Left lung (tissue), 14 donors: ENCODE measurements at places on chromosomes 1 and 21.

- DNase-seq, result no peak
These were observed 46.2 kb upstream of the CLDN14 start for GRCh38 chr21:36526104-36526503.

- DNase-seq, result no peak
These were observed 36.6 kb downstream of the RABIF start for GRCh38 chr1:202852163-202852904.

- DNase-seq, result peak; percentile 51
These were observed 628.2 kb downstream of the USP25 start for GRCh38 chr21:16357994-16358393.

DNA sequence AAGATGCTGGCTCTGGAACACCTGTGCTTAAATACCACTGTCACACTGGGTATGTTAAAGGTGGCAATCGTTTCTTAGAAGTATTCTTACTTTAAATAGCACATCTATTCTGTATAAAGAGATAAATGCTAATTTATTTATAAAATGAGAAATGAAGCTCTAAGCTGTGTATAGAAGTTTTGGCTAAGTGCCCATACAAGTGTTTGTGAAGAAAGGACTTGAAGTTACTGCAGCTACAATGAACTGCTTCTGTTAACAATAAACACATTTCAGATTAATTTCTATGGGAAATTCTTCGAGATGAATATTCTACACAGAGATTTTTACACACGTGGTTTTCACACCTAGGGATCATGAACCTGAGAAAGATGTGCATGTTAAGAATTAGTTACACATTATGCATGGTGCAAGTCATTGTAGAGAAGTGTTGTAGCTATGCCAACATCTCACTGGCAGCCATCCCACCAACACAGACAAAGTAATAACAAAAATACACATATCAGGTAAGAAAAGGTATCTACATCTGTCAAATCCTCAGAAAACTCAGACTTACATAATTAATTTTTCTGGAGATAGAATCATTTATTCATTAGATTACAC is 16.2 kb downstream of the COL24A1 start:
- DNase-seq, result no peak

DNA sequence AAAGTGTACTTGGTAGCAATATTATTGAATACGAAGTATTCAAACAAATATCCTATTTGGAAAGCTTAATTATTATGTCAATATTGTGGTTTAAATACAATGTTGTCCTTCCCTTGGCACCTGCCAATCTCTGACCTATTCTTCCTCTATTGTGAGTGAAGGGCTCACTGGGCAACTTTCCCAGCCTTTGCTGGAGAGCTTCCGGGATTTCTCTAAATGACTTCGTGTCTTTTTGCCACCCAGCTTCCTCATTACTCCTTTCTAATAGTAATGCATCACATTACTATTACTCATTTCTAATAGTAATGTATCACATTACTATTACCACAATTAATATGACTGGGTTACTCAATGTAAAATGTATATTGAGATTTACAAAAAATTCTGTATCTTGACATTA is 880.6 kb downstream of the BRINP3 start:
- DNase-seq, result no peak

DNA sequence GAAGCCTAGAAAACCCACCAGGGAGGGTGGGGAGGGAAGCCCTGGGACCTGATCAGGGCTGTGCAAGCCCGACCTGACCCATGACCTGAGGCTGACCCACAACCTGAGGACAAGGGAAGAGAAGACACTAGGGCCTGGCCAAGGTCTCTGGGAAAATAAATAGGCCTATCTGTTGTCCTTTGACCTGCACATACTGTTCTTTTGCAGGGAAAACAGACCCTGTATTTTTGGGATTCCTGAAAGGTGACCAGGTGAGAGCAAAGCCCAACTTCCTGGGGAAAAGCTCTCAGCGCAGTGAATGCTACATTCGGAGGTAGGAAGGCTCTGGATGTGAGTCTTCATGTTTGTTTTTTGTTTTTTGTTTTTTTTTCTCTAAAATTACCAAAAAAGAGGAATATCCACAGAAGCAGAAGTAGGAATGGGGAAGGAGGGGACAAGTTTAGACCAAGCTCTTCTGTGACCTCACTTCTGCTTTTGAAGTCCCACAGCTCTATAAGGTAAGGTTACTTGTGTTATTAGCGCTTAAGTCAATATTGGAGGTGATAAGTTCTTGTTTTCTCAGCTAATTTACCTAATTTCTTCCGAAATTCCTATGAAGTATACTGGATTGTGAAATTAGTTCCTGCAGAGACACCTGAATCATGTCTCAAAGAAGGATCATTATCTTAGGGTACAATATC is 26.2 kb upstream of the LYST start:
- DNase-seq, result no peak

- DNase-seq, result no peak
These were observed 70.2 kb upstream of the S1PR1 start for GRCh38 chr1:101166583-101167120.

DNA sequence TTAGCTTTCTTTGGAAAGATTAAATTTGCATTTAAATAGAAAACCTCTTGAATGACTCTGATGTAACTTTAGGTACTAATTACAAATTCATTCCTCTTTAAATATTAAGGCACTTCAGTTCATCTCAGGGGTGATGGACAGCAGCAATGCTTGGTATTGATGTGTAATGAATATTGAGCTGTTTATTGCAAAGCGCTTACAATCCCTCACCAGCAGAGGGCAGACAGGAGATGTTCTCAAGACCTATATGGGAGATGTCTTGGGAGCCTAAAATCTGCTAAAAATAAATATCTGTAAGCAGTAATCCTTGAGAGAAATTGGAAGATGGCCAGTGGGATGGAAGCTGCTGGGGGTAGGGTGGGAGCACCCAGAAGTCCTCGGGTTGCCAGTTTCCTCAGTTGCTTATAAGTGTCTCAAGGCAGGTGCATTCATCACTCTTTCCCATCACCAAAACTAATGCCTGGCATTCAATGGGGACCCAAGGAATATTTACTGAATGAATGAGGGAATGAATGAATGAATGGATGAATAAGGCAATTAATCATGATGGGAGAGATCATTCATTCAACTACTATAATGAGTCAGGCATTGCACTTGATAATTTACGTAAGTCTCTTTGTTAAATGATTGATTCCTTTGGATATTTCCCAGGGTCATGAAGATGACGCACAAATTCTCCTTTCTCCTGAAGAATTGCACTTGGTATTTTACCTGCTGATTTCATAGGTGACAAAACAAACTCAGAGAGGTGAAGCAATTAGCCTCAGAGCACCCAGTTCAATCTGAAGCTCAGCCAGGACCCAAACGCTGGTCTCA is 2.3 kb downstream of the KLHDC8A start:
- DNase-seq, result peak; percentile 78

GRCh38 chr1:111911776-111912515 is 77.5 kb downstream of the KCND3 start:
- no peak for DNase-seq

GRCh38 chr1:206479183-206480125 is 9.2 kb downstream of the IKBKE start:
- peak; percentile 76 for DNase-seq

- DNase-seq, result no peak
These were observed 16.4 kb upstream of the KIAA0040 start for GRCh38 chr1:175208773-175209492.

DNA sequence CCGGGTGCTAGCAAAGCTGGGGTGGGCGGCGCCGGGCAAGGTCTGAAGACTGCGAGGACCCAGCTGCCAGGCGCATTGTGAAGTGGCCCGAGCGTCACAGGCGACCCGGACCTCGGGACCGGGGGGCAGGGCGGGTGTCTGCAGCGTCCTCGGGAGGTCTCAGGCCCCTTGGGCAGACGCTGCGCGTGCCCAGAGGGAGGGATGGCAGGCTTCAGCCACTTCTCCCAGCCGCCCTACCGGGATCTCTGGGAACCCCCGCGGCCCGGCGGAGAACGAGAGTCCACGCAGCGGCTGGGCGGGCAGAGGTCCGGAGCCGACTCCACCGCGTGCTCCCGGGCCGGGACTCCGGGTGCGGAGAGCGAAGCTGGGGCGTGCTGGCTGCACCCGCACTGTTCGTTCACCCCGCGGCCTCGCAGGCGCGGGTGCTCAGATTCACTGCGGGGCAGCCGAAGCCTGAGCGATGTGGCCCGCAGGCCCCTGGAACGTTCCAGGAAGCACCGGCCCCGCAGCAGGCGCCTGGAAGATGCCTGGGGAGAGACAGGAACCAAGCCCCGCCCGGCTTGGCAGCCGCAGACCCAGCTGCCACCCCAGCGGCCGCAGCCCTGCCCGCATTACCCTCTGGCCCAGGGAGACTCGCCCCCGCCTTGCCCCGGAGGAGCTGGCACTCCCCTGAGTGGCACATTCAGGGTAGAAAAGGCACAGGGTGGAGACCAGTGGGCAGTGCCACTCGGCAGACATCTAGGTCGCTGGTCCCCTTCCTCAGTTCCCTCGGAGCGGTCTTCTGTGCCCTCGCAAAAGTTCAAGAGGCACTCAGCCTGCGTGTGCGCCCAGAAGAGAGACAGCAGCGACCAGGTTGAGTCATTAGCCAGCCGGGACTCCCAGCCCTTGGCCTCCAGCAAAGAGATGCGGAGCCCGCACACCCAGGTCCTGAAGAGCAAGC is at the start of gene CCDC185:
Gene CCDC185 (plus strand): TSS at position 141 of the 940 bp plus-strand sequence. CDS start 61 bp downstream, at position 202.
- DNase-seq, result no peak

DNA sequence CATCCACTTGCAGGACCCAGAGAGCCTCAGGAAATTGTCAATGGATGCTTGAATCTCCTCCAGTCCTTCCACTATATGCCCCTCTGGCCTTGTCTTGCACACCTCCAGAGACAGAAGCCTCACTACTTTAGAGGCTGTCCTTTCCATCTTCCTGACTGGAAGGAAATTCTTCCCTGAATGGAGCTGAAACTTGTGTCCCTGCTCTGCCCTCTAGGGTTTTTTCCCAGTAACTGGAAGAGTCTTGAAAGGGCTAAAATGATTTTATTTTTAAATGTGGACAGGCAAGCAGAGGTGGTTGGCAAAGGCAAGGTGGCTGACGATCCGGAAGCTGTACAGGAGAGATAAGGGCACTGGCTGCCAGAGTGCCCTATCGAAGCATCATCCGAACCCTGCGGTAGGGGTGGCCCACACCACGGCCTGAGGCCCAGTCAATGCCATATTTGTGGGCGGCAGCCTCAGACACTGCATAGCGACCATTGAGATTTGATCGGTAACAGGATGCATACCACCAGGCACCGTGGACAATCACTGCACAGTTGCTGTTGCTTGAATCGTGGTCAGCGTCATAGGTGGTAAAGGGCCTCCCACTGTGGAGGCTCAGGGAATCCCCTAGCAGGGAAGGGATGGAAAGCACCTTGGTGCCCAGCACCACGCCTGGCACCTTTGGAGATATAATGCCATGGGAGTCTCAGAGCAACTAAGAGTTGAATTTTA is 2.3 kb upstream of the MAP3K6 start:
- DNase-seq, result no peak

- no peak for DNase-seq
These were observed 267.2 kb downstream of the ZNF648 start for GRCh38 chr1:181794332-181794731.

GRCh38 chr1:44417351-44418021 is 12.4 kb downstream of the RNF220 start:
- DNase-seq, result peak; percentile 91

GRCh38 chr1:71829346-71829745 is 453.0 kb downstream of the NEGR1 start:
- DNase-seq, result no peak

GRCh38 chr21:17693801-17694200 is 81.1 kb upstream of the BTG3 start:
- DNase-seq, result no peak
